ENCODE measurements at places on chromosomes 3 and 15. TPM values are rescaled to one million over a fixed set of nuclear protein-coding genes. Genes with fewer than 3 reads are reported as not detected.

CCR8 gene
- not detected for total RNA-seq

WDR93 gene
- under 0.01 TPM for total RNA-seq

SYNPR gene
- not detected for total RNA-seq

CLDN1 gene
- 10.4 TPM for total RNA-seq

BCHE gene
- total RNA-seq = 54.9 TPM

TMEM158 gene
- total RNA-seq = 70.1 TPM

ITIH1 gene
- total RNA-seq = not detected

P4HTM gene
- 34.6 TPM for total RNA-seq

CLRN1 gene
- total RNA-seq = not detected

XIRP1 gene
- total RNA-seq = 0.05 TPM

CCRL2 gene
- total RNA-seq = not detected

BSN gene
- total RNA-seq = 0.14 TPM

C3orf70 gene
- total RNA-seq = 1.5 TPM

PATL2 gene
- total RNA-seq = 0.30 TPM

GABRB3 gene
- 0.65 TPM for total RNA-seq

DNAH12 gene
- total RNA-seq = 0.37 TPM

ISG20 gene
- 0.59 TPM for total RNA-seq

NTRK3 gene
- total RNA-seq = 1.2 TPM

RNF168 gene
- total RNA-seq = 18.8 TPM

RASGRP1 gene
- 0.88 TPM for total RNA-seq

CLDN16 gene
- total RNA-seq = 0.23 TPM

TCTA gene
- total RNA-seq = 29.6 TPM

C3orf22 gene
- total RNA-seq = not detected

SCG5 gene
- 30.9 TPM for total RNA-seq

HRG gene
- not detected for total RNA-seq

CA12 gene
- total RNA-seq = 98.9 TPM

CSNK1G1 gene
- total RNA-seq = 41.6 TPM

ACKR2 gene
- not detected for total RNA-seq

ATP2C1 gene
- total RNA-seq = 320 TPM

STRIT1 gene
- total RNA-seq = not detected

THPO gene
- not detected for total RNA-seq

UBAP1L gene
- 2.8 TPM for total RNA-seq

COL8A1 gene
- 197 TPM for total RNA-seq

TRH gene
- total RNA-seq = not detected

All from smooth muscle cell of the umbilical artery (primary cell).